NCI-H1694 treated with DMSO at 0.1 percent for 48 hours (cell line): ENCODE measurements at places on chromosomes 1 and 21.

DNA sequence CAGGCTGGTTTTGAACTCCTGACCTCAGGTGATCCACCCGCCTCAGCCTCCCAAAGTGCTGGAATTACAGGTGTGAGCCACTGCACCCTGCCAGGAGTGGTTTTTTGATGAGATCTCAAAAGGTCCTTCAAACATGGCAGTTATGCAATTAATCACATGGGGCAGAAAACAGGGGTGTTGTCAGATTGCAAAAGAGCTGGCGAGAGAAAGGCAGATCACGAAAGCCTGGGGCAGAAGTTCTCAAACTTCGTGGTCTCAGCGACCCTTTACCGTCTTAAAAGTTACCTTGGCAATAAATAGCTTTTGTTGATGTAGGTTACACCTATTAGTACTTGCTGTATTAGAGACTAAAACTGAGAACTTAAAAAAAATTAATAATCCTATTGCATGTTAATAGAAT, 16.1 kb downstream of the CNR2 start:
- DNase-seq = no peak

GRCh38 chr1:58200437-58200836, 346.1 kb downstream of the OMA1 start:
- no peak for DNase-seq

- DNase-seq = no peak
These were observed 51.8 kb upstream of the GRIK1 start for GRCh38 chr21:29991624-29992023.

GRCh38 chr1:248388426-248388825, 12.9 kb downstream of the OR2T6 start:
- DNase-seq = no peak

- no peak for DNase-seq
These were observed 30.8 kb downstream of the DDR2 start for GRCh38 chr1:162663086-162663485.

DNA sequence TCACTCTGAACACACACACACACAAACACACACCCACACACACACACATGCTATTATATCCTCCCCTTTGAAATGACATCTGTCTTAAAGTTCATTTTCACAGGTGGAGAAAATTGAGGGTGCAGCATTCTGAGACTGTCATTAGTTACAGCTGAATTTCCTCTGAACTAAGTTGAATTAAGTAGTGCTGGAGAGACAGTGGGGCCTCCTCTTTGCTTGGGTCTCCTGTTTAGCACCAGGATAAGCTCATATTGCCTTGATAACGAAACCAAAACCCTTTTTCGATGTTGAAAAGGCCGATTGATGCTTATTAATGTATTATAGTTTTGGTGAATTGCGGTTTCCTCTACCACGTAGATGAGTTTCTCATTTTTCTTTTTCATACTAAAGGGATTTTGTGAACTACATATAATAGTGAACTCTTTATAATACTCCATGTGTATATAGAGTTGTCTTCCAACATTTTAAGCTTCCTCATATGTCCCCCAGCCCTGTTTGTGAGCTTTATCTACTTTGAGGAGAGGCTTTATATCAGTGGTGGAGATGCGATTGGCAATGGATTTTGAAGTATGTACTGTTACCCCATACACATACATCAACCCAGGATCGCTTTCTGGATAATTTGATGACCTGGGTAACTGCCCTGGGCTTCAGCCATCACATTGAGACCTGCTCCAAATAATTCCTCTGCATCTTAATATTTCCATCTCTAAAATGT, 17.4 kb downstream of the DYNLT5 start:
- DNase-seq = no peak

DNA sequence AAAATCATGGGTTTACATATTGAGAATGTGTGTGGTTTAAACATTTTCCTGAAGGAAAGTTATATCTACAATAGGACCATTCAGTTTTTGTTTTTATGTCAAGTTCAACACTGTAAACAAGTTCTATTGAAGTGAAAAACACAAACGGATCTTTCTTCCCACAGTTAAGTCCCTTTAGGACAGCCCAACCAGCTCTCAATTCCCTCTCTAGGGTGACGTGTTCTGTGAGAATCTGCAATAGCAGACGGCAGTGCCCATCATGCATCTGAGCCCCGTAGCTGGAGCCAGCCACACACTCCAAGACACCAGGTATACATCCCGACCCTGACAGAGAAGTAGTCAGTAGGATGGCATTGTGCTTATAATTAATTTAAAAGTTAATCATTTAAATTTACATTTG, 26.3 kb upstream of the IVNS1ABP start:
- DNase-seq = no peak

- DNase-seq = no peak
These were observed 52.1 kb downstream of the SYDE2 start for GRCh38 chr1:85148524-85149250.

GRCh38 chr1:21620496-21620895, 48.7 kb downstream of the RAP1GAP start:
- DNase-seq = no peak

DNA sequence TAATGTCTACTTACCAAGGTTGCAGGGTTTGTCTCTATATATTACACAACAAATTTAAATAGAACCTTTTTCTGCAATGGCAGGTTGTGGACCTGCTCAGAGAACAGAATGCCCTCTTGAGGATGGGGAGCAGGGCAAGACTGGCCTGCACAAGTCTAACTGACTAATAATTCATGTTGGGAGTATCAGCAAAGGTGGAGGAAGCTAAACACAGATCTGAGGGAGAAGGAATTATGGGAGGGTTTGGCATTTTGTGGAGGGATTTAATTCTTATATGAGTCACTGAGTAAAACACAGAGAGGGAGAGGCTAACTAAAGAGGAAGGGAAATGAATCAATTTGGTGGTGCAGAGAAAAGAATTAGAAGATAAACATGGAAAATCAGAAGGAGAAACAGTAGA, 40.0 kb downstream of the CLDN17 start:
- DNase-seq = no peak

DNA sequence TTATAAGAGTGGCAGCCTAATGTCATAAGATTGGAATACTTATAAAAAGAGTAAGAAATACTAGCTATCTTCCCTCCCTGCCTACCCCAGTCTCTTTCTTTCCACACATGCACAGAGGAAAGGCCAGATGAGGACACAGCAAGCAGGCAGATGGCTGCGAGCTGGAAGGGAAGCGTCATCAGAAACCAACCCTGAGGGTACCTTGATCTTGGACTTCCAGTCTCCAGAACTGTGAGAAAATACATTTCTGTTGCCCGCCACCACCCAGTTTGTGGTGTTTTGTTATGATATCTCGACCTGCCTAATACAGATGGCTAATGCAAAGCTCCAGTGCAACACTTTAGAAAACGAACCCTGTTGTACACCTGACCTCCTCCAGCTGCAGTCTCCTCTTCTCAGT, 2.3 kb upstream of the OR2C3 start:
- no peak for DNase-seq

- DNase-seq = no peak
These were observed 9.9 kb upstream of the NPHP4 start for GRCh38 chr1:6001992-6002576.
